ENCODE measurements at places on chromosomes 13 and 19.

DNA sequence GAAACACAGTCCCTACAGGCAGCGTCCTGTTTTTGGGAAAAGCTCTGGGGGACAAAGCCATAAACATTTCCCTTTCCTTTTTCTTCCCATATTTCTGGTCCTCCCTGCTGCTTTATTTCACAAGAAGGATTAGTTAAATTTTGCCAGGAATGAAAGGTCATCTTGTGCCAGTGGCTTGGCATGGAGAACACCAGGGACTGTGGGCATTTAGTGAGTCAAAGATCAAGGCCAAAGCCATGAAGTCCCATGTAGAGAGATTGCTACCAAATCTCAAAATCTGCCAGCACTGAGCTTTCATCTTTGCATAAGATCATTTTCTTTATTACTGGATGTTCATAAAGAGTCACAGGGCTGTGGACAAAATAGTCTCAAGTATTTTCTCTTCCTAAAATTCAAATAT is 29.1 kb upstream of the SLC46A3 start:
- DNase-seq = no peak

GRCh38 chr13:41267106-41267505 is 3.7 kb upstream of the MTRF1 start:
- no peak for DNase-seq

DNA sequence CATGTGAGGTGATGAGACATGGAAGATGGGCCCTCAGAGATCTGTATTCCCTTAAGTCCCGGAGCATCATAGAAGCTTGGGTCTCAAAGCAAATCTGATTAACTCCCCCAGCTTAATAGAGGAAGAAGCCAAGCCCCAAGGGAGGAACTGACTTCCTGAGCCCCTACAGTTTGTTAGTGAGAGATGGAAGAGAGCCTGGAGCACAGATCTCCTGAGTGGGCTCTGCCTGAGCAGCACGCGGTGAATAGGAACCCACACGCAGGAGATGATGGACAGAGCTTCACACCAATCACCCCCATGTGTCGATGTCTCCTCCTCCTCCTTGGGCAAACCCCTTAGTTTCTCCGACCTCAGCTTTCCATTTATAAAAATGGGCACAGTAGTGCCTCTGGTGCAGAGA is 50.1 kb upstream of the ATP12A start:
- no peak for DNase-seq

DNA sequence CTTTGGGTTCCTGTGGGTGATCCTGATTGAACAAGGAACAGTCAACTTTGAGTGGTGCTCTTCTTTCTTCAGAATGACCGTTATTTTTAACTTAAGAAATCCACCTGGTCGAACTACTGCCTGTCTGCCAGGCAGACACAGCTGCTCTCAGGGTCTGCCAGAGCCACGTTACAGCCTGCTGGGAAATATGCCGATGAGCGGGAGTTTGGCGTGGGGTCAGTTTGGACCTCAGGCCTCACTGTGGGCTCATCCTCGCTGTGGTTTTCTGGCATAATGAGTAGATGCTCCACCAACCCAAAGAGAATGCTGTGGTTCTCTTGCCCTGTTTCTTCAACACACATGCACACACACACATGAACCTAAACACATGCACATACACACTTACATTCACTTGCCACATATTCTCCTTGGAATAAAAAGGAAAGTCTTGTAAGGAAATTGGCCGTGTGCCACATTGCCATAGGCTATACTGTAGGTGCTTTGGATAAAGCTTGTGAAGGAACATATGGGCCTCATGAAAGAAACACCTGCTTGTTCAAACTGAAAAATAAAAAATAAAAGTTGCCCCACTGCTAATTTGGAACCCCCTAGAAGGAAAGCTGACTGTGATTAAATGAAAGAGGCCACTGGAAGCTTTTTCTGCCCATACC is 598.7 kb upstream of the KLF12 start:
- DNase-seq = no peak

- no peak for DNase-seq
These were observed 1.1 kb downstream of the PPP6R1 start for GRCh38 chr19:55257461-55258420.

- no peak for DNase-seq
These were observed 1431.0 kb upstream of the SPRY2 start for GRCh38 chr13:81771951-81772350.

- no peak for DNase-seq
These were observed 274.2 kb downstream of the ITGBL1 start for GRCh38 chr13:101726681-101727080.

Measured in thoracic aorta (tissue), 2 donors.